ENCODE measurements at places on chromosomes 5 and 9.

DNA sequence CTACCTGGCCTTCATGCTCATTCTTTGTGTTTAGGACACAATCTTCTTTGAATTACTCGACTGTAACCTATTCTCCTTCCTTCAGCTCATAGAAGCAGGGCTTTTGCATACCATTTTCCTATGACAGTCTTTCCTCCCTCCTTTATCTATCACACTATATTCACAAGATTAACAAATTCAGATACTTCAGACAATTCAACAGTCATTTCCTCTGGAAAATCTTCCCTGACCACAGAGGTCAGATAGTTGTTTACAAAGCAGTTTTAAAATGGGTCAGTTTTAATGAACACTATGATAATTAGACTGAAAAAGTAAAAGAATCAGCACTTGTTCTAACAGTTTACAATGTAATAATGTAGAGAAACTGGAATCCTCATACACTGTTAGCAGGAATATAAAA, 4.3 kb downstream of the CAAP1 start:
- DNase-seq, result no peak

DNA sequence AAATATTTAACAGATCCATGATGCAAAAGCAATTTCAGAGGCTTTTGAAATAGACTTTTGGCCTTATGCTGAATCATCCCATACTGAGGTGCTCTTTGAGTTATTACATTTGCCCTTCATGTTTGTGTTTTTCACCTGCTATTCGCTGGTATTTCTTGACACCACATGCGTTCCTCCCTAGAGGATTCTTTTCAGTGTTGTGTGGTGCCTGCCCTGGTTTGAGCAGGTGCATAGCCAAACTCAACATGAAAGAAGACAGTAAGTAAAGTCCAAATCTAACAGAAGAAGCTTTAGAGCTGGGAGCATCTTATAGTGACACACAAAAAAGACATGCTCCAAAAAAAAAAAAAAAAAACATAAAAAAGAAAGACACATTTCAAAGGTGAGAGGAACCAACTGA, 796.3 kb downstream of the SEMA5A start:
- no peak for DNase-seq

DNA sequence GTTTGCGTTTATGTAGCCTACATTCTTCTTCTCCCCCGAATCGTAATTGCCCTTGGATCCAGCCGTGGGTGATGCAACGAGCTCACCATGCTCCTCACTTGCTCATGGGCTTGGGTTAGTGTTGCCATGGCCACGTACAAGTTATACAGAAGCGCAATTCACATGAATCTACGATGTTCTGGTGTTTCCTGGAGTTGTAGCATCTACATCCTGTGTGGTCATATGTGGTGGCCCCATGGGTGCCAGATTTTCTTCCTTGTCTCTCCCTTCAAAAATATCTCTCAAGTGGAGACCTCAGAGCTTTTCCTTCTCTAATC, 115.3 kb downstream of the TLE4 start:
- DNase-seq, result no peak

- DNase-seq, result no peak
Measured at GRCh38 chr9:119020730-119021333, 348.4 kb downstream of the BRINP1 start.

GRCh38 chr5:136457390-136458013, 92.2 kb upstream of the TRPC7 start:
- DNase-seq, result no peak

DNA sequence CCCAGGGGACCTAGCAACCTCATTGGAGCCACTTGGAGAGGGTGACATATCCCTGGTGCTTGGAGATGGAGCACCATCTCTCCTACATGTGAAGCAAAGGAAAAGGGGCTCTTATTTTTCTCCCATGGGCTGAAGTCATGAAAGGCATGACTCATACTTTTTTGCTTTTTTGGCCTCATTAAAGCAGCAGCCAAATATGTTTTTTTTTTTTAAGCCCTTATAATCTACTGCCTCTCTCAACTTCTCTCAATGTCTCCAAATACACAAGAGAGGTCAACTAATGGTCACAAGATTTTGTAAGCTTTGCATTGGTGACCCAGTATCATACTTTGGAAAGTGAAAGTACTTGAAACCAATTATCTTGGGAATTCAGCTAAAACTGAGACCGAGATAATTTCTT, 1.6 kb upstream of the CFAP90 start:
- no peak for DNase-seq

DNA sequence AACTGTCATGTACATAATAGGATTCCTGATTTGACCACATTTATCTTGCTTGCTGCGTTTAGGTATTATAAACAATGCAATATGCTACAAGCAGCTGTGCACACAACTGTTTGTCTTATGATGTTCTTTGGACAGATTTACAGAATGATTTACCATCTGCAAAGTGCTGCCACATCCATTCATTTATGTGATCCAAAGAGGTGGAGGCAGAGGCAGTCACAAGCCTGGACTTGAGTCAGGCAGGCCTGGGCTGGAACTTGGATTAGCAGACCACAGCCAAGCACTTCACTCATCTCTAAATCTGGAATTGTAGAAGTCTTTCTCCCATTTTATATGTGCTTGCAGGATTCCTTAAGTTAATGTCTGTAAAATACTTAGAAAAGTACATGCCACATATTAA, 149.0 kb downstream of the INSYN2B start:
- DNase-seq, result no peak

- DNase-seq, result no peak
Measured at GRCh38 chr9:114304416-114305188, 18.3 kb upstream of the ORM1 start.

DNA sequence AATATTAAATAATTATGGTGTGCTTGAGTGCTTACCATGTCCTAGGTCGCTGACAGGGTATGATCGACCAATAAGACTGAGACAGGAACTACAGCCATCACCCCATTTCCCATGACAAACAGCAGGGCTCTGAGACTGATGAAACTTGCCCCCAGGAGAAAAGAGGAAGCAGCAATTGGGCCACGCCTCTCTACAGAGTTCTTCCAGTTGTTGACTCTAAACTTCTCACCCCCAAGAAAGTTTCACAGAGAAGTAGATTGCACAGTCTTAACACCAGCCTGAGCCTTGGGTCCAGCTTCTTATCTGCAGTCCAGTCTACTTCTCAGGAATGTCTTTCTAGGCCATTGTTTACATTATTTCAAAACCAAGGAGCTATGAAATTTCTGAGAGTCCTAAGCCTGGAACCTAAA, 182.2 kb upstream of the ANKRD55 start:
- DNase-seq, result no peak

DNA sequence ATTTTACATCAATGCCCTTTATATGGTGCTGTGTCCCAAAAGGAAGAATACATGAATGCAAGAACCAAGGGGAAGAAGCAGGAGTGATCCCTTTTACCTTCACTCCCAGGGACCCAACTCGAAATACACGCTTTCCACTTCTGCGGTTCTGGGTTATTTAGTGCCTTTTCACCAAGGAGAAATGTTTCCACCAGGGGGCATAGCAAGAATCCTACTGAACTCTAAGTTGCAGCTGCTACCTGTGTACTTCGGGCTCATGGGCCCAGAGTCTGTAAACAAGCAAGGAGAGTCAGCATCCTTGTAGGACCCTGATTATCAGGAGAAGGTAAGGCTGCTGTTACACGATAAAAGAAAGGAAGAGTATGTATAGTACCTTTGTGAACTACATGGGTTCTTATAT, 45.7 kb downstream of the DPYSL3 start:
- DNase-seq, result no peak

DNA sequence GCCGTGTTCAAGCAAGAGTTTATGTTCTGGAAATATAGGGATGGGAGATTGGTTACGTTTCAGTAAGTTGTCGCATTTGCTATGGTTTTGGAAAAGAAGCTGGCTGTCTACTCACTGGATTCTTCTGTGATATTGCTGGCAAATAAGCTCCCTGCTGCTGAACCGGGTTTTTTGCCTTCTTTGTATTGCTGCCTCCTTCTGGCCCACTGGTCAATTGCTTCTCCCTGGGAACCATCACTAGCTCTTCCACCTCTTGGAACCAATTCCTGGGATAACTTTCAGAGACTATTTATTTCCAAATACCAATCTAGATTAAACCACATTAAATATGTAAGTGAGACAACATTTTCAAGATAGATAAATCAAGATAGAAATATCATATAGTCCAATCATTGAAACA, 43.0 kb downstream of the NUDT12 start:
- DNase-seq, result no peak

GRCh38 chr9:72471096-72471495, 50.3 kb upstream of the TMC1 start:
- no peak for DNase-seq

DNA sequence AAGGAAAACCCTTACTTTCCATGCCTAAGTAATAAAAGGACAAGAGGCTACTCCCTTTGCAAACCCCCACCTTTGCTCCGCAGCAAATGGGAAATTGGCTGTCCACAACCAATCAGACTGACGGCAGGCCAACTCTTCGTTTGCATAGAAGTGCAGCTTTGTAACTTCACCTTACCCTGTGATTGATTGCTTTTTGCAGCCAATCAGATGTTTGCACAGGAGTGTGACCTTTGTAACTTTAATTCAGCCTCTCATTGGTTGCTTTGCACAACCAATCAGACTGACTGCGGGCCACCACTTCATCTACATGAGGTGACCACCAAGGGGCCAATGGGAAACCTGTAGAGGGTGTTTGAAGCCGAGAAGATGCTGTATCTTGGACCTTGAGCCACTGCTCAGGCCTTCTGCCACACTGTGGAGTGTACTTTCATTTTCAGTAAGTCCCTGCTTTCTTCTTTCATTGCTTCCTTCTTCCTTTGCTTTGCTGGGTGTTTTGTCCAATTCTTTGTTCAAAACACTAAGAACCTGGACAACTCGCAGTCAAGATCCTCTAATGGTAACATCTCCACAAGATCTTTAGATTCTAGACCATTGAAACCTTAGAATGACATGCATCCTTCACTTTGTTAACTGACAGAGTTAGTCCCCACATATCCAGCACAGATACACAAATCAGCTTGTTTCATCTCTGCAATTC, 51.3 kb upstream of the FREM1 start:
- no peak for DNase-seq

DNA sequence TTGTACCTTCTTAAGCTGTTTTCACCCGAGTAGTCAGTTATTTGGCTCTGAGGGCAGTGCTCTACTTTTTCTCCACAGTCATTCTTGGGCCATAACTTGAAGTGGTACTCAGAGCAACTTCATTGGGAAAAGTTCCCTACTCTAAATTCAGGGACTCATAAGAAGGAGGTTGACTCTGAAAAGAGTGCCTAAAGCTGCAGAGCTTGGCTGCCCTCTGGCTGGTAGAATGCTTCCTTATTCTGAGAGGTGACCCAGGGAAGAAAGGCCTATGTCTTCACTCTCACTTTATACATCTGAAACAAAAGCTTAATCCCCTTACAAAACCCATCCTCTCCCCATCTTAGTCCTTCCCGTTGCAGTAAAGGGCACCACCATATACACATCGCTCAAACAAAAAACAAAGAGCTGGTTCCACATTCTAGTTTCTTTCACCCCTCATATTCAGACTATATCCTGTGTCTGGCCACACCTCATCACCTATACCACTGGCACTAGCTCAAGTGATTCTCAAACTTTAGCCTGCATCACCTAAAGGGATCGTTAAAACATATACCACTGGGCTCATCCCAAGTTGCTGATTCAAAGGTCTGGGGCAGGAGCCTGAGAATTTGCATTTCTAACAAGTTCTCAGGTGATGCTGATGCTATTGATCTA, 7.9 kb downstream of the IGIP start:
- DNase-seq, result no peak

GRCh38 chr9:69397384-69398214, 72.6 kb downstream of the ENTREP1 start:
- DNase-seq, result no peak

DNA sequence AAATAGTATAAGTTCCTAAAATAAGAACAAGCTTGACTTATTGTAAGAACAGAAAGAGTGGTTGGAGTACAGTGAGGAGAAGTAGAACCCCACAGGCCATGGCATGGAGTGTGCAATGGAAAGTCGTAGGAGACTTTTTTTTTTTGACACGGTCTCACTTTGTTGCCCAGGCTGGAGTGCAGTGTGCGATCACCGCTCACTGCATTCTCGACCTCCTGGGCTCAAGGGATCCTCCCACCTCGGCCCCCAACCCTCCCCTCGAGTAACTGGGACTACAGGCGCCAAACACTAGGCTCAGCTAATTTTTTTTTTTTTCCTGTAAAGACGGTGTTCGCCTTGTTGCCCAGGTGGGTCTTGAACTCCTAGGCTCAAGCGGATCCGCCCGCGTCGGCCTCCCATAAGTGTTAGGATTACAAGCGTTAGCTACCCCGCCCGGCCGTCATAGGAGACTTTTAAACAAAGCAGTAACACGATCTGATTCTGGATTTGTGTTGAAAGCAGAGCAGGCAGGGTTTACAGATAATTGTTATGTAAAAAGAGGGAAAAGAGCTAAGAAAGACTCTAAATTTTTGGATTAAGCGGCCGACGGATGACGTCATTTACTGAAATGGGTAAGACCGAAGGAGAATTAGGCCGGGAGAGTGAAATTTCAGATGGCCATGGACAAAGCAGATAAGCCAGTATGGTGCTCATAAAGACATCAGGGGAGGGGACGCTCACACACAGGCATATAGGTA, 752 bp downstream of the TSTD2 start:
- no peak for DNase-seq

DNA sequence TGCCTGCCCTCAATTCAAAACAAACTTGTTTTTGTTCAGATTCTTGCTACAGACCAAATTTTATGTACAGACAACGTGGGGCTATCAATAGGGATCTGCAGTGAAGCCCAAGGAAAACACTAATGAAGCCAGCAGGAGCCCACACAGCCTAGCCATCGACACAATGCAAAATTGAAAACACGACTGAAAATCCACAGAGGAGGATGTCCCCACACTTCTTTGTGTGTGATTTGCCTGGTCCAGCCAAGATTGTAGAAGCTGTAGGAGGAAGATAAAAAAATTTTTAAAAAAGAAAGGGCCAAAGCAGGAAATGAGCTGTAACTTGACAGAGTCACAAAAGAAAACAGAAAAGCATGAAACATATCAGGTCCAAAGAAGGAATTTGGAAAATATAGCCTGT, 34.8 kb downstream of the HTR4 start:
- DNase-seq, result no peak

GRCh38 chr9:104810421-104811339, 46.8 kb downstream of the NIPSNAP3B start:
- DNase-seq, result no peak

DNA sequence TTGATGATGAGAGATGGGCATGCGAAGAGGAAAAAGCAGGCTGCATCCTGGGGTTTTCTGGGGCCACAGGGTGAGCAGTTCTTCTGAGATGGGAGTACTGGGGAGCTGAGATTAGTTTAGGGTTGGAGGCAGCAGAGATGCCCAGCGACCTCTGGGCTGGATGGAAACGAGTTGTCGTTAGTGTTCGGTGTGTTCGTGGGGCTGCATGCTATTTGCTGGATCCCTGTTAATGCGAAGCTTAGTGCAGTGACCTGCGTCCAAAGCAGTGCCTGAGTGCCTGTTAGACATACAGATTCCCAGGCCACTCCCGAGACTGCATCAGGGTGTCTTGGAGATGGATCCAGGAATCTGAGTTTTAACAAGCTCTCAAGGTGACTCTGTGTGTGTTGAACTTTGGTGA, 201.3 kb downstream of the CACNA1B start:
- DNase-seq, result no peak

DNA sequence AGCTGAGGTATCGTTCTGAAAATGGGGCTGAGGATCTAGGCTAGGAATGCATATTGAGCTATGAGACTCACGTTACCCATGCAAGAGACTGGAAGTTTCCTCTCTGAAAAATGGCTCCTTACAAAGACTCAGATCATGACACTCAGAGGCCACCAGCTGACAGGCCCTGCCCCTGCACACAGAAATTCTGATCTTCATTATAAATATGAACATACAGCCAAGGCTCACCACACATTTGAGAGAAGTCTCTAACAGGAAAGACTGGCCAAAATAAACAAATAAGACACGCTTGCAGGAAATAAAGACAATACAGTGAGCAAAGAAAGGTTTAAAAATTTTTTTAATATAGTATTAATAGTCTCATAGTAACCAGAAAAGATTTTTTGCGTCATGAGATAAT, 365.9 kb downstream of the NFIB start:
- no peak for DNase-seq

All from stimulated activated CD4-positive, alpha-beta T cell treated with anti-CD3 and anti-CD28 coated beads, Interleukin-1b, Interleukin-23, amount 100 ng/mL, for 24 hours (primary cell).